ENCODE measurements at places on chromosomes 12 and 14.

DNA sequence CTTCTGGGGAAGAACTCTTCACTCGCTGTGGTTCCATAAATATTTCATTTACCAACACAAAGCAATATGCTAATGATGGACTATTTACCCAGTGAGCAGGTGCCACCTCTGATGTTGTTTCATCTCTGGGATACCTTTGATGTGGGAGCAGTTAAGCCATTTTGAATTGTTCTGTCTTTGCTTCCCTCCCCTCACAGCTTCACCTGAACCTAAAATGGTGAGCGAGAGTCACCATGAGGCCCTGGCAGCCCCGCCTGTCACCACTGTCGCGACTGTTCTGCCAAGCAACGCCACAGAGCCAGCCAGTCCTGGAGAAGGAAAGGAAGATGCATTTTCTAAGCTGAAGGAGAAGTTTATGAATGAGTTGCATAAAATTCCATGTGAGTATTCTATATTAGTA is 352.7 kb downstream of the SYT1 start:
- DNase-seq = no peak

DNA sequence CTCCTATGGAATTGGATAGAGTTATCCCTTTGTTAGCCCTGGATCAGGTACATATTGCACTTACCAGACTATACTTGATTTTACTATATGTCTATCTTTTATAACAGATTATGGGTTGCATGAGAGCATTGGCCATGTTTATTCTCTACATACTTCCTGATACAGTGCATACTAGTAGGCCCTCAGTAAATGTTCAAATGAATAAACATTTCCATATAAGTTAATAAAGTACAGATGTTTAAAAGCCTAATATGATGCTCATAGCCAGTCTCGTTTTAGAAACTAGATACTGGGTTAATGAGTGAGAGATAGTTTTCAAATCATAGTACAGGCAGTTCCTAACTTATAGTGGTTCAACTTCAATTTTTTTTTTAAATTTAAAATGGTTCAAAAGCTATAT is 39.5 kb upstream of the TOMM20L start:
- DNase-seq = no peak

DNA sequence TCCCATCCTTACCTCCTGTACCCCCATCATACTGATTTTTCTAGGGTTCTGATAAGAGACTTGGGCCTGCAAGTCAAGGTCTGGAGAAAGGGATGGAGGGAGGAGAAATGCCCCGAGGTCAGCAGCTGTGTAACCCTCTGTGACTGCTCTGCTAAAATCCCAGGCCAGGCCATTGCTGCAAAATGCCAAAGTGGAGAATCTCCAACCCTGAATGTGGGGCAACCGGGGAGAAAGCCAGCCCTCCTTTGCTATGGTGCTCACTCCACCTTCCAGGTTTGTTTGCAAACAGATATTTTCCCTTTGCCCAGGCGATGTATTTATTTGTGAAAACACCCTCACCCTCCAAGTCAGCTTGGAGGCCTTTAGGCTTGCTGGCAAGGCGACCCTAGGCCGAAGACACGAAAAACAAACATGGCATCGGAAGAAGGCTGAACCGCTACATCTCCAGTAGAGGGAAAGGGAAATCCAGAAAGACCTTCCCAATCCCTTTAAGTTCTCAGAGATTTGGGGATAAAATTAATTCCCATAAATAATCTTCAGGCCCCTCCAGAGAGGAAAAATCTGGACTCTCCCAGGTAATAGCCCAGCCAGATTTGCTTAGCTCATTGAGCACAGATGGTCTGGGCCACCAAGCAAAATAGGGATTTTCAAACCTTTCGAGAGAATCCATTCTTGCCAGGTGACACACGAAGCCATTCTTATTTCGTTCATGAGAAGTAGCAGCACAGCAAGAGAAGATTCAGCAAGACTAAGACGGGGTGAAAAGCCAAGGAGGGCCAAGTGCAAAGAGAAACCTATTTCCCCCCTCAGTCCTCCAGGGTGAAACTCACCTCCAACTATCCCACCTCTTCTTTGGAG is 1.3 kb upstream of the TBX5 start:
- no peak for DNase-seq

DNA sequence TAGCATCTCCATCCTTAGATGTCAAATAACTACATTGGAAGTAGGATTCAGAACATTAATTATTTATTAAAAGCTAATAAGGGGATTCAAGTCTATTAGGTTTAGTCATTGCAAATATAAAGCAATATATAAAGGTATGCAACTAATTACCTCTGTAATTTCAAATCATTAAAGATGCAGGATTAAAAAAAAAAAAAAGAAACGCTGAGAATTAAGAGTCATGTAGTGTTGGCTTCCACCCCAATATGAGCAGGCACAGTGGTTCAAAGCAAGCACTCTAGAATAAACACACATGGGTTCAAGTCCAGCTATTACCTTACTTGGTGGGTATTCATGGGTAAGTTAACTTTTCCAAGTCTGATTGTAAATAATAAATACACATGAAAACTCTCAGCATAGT is 10.9 kb downstream of the SPTB start:
- no peak for DNase-seq

GRCh38 chr14:77059276-77059915 is 30.9 kb upstream of the IRF2BPL start:
- DNase-seq = peak; percentile 88

GRCh38 chr14:50362764-50363713 is 33.6 kb downstream of the CDKL1 start:
- DNase-seq = no peak

DNA sequence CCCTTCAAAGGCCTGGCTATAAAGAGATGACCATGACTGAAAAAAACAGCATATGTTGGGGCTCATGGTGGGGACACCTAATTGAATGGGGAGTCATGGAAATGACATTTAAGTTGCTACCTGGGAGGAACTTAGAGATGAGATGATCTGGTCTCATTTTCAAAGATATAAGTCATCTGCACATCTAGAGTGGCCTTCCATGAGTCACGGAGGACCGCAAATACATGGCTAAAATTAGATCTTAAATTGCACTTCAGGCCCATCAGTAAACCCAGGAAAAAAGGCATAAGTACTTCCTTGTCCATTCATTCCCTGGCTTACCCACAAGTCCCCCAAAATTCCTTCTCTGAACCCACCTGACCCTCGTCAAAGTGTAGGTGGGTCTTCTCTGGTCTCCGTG is 53.4 kb downstream of the SPTB start:
- no peak for DNase-seq

DNA sequence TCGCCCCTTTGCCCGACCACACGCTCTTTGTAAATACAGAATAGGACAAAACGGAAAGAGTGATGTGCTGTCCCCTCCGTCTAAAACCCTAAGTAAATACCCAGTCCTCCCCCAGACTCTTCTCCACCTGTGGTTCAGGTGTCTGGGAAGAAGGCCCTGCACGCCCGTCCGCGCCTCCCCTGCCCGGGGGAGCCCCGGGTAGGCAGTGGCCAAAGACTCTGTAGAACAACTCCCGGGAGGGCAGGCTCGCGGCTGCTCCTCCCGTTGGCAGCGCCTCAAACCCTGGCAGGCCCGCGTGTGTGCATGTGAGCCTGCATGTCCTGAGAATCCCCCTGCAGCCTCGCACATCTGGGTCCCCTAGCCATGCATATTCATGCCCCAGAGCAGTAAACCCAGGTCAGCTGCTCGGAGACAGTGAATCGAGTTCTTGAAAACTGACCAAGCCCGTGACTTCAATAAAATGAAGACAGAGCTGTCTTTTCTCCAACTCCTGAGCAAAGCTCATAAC is 165.8 kb downstream of the MON2 start:
- no peak for DNase-seq

GRCh38 chr12:92075425-92075914 is 70.2 kb downstream of the BTG1 start:
- no peak for DNase-seq

- DNase-seq = no peak
Observed at GRCh38 chr12:64385468-64385867, 5.1 kb downstream of the C12orf56 start.

- no peak for DNase-seq
Observed at GRCh38 chr12:84814664-84815245, 97.8 kb downstream of the SLC6A15 start.

DNA sequence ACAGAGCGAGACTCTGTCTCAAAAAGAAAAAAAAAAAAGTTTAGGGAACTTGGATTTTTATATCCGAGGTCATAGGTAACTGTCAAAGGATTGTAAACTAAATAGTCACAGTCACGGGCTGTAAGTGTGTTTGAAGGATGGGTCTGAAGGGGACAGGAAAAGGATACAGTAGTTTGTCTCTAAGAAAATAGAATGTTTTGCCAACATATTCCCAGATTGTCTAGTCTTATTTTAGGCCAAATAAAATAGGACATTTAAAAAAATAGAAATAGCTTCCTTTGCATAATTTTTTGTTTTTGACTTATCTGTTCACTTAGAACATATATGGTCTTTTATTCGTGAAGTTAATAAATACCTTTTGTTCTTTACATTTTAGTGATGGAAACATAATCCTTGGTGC is 24.2 kb upstream of the REP15 start:
- DNase-seq = no peak

DNA sequence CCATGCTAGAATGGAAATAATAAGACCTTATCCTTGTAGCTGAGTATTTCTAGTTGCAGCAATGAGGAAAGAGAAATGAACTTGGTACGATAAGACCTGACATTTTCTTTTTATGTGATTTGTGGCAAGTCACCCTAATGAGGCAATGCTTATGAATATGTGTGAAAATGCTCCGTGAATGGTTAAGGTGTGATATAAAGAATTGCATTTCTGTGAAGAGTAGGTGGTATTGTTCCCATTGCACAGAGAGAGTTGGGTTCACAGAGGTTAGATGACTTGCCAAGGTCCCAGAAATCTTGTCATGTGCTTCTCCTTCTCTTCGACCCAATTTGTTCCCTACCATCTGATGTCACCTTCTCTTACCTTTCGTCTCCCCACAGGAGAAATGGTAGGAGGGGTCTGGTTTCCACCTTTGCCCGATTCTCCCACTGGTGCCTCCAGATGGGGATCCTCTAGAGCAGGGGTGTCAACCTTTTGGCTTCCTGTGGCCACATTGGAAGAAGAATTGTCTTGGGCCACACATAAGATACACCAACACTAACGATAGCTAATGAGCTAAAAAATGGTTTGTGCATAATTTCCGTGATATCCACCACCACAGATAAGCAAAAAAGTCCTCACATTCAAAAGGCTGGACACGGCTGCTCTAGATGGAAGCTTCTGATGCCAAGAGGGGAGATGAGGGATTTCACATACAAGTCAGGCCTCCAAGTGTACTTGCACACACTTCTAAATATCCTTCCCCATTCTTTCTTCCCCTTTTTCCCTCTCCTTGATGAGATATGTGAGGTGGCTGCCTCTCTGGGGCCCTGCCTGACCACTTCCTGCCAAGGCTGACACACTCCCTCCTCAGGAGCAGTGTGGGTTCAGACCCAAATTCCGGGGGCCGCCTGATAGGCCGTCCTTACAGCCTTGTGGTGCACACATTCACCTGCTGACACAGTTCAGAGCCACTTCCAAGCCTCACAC is 96.1 kb downstream of the PLXNC1 start:
- peak; percentile 81 for DNase-seq

GRCh38 chr12:56616925-56617324 is 13.2 kb downstream of the BAZ2A start:
- no peak for DNase-seq

DNA sequence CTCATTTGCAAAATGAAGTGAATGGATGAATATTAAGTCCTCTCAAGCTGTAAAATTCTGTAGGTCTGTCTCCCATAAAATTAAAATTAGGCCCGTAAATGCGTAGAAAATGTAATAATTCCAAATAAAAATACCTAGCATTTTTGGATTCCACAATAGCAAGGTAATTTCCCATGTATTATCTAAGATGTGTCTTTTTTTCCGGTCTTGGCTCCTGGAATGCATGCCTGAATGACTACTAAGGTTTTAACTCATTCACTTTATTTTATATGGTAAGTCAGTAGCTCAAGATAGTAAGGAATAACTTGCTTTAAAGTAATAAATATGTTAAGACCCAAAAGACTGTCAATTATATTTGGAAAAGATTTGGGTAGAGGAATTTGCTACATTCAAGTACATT is 11.1 kb downstream of the TXNRD1 start:
- no peak for DNase-seq

DNA sequence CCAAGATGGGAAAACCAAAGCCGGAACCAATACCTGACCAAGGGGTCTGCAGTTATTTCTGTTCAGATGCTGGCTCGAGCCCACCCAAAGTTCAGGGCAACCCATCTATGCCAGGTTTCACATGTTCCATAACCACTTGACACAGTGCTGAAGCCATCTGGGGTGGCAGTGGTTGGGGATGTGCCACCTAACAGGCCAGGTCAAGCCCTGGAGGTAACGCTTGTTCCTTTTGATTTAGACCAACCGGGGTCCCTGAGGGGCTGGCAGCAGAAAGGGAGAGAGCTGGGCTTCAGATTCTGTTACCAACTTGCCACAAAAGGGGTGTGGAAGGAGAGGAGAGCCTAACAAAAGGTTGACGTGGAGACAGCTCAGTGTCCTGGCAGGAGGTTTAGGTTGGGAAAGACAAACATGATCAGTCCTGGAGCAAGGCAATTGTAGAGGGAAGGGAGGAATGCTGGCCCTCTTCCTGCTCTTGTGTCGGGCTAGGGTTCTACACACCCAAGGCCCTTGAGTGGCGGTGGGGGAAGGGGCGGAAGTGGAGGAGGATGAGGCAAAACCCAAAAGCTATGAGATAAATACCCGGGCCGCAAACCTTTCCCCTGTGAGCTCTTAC is 31.9 kb downstream of the CACNA2D4 start:
- DNase-seq = no peak

DNA sequence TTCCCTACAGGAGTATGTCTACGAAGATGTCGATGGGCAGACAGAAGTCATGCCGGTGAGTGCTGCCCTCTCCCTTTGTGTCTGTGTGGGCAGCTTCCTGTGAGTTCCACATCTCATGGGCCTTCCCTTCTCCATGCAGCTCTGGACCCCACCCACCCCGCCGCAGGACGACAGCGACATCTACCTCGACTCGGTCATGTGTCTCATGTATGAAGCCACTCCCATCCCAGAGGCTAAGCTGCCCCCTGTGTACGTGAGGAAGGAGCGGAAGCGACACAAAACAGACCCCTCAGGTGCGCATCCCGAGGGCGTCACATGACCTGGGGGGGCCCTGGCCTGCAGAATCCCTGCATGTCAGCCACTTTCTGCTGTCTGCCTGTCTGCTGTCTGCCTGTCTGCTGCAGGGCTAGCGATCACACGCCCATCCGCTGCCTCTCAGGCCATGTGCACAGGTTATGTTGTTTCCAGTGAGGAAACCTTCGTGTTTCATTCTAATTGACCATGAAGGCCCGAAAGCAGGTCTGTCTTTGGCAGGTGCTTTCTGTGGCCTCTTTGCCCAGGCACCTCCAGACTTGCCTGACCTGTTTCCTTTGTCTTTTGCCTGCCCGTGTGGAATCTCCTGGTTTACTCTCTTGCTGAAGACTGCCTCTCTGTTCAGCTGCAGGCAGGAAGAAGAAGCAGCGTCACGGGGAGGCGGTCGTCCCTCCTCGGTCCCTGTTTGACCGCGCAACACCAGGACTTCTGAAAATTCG is 95.1 kb downstream of the EP400 start:
- no peak for DNase-seq

GRCh38 chr12:52673217-52673616 is 7.0 kb downstream of the KRT1 start:
- DNase-seq = peak; percentile 31

- no peak for DNase-seq
Observed at GRCh38 chr12:32260696-32261095, 138.7 kb upstream of the FGD4 start.

Data from posterior vena cava (tissue), 2 donors.